ENCODE measurements at places on chromosomes 12 and 14. TPM values are rescaled to one million over a fixed set of nuclear protein-coding genes. Genes with fewer than 3 reads are reported as not detected.

The PPP1R3E gene
- 6.7 TPM for total RNA-seq

The LGR5 gene
- total RNA-seq = 4.7 TPM

The LTBP2 gene
- total RNA-seq = 11.8 TPM

The C1S gene
- total RNA-seq = 70.2 TPM

The STAC3 gene
- total RNA-seq = 1,127 TPM

The PLEK2 gene
- not detected for total RNA-seq

The BAZ1A gene
- 15.6 TPM for total RNA-seq

The TMEM19 gene
- total RNA-seq = 27.2 TPM

The RAD51AP1 gene
- total RNA-seq = 0.92 TPM

The PTPRO gene
- total RNA-seq = 0.73 TPM
